ENCODE measurements at places on chromosomes 3 and 15.

GRCh38 chr3:117706037-117706436 is 996.5 kb downstream of the TUSC7 start:
- no peak for DNase-seq

GRCh38 chr3:157354254-157354653 is 82.4 kb upstream of the PTX3 start:
- DNase-seq: no peak

DNA sequence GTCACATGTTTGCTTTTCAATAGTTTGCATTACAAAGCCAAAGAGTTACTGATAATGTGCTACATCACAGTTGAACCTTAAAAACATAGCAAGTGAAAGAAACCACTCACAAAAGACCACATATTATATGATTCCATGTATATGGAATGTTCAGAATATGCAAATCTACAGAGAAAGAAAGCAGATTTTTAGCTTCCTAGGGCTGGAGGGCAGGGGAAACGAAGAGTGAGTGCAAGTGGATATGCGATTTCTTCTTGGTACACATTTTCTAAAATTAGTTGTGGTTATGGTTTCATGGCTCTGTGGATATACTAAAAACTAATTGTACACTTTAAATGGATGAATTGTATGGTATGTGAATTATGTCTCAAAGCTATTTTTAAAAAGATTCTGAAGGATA is 4.0 kb upstream of the GBE1 start:
- DNase-seq: no peak

- DNase-seq: no peak
Observed at GRCh38 chr15:29364426-29365078, 94.9 kb upstream of the NSMCE3 start.

- DNase-seq: peak; percentile 98
Observed at GRCh38 chr3:49673715-49674496, at the start of gene APEH. APEH (plus strand) TSS chr3:49674351; CDS start chr3:49674402, 51 bp downstream.
